AG04449 (cell line): ENCODE measurements at places on chromosomes 3 and 15.

DNA sequence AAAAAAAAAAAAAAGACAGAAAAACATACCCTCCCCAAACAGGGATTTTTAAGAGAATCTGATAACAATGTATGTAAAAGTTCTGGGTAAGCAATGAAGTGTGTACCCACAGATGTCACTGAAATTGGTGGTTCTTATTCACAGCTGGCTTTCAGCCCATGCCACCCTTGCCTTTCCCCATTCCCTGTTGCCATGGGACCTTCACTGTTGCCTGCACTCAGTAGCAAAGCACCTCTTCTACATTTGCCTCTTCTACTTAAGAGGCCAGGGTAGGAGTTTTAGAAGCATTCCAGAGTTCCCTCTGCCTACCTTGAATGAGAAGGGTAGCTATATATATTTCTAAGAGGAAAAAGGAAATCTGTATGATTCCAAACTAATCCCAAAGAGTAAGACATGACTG lies 57.4 kb downstream of the FMN1 start:
- DNase-seq, result no peak

- peak; percentile 74 for DNase-seq
These were observed 53.6 kb downstream of the PAK2 start for GRCh38 chr3:196793246-196793645.

- no peak for DNase-seq
These were observed 24.7 kb downstream of the IP6K1 start for GRCh38 chr3:49761661-49762060.

DNA sequence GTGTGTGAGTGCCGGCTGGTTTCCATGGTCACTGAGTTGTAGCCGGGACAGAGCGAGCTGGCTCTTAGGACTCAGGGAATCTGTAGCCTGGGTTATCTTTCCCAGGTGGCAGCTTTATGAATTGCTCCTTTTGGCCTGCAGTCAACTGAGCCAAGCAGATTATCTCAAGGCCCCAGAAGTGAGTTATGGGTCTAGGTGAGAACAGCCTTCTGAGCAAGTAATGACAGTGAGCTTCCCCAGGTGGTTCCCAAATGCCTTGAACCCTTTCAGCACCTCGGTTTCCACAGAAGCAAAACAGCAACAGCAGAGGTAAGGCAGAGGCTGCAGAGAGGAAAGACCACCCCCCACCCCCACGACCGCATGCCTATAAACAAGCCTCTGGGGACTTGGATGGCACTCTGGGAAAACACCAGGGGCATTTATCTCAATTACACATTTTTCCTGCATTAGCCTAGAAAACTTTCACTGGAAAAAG lies 56.7 kb upstream of the DGKG start:
- no peak for DNase-seq

DNA sequence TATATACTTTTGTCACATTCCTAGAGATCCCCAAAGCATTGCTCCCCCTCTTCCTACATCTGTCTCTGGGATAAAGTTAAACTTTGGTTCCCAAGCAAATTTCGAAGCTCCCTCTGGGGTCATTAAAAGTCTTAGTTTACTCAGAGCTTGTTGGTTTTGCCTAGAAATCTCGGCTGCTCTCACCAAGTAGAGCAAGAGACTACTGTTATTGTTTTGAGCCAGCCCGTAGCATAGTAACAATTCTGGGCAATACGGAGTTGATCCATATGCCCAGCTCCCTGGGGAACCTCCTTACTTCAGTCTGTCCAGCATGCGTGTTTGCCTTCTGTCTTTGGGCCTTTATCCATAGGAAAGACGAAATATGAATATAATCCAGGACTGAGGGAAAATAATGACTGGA lies 10.0 kb upstream of the P3H2 start:
- DNase-seq, result no peak

- no peak for DNase-seq
These were observed 145.8 kb upstream of the THRB start for GRCh38 chr3:24640330-24640877.

DNA sequence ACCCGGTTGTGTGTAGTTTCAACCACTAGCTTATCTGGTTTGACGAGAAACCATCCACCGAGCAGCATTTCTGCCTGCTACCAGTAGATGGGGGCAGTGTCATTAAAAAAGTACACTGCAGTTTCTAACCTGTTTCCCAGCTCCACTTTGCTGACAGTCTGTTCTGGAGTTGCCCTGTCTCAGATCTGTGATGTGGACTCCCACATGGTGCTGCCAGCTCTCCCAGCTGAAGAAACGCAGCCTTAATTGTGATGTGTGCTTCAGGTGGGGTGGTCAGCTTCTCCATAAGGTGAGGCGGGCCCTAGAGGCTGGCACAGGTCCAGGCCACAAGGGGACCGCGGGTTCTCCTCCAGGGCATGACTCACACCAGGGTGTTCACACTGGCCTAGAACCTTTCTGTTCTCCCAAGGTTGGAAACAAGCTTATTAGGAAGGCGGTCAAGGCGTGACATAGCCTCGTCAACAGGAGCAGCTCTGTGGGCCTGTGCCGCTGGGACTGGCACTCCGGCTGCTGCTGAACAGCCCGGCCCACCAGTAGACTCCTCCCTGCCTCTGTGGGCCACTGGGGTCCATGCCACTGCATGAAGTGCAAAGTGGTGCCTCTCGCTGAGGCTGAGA lies 2.9 kb upstream of the FAM43A start:
- DNase-seq, result peak; percentile 53

DNA sequence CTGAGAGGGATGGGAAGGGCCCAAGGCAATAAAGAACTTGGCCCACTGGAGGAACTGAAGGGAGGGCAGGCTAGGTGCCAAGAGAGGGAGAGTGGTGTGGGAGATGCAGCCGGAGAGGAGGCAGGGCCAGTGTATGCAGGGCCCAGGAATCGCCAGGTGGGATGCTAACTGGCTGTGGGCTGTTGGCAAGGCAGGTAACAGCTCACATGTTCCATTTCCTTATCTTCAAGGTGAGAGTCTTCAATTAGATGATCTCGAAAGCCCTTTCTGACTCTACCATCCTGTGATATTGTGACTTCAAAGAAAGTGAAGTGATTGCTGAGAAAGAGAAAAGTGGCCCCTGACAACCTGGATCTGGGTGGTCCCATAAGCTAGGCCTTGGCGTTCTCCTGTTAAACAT lies 49.0 kb downstream of the CASR start:
- no peak for DNase-seq

DNA sequence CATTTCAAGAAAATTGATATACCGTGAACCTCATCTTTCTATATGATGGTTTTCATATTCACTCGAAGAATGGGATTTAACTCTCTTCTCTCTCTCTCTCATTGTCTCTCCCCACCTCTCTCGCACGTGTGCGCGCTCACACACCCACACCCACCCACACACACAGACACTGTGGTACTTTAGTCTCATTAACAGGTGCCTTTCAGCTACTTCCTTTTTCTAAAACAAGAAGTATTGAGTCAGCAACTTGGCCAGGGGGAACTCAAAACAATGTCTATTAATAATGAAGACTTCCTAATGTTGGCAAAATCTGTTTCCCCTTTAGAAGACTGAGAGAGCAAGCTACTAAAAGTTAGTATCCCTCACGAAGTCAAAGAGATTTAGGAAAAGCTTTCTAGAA lies 150.7 kb downstream of the TMCO5A start:
- no peak for DNase-seq

DNA sequence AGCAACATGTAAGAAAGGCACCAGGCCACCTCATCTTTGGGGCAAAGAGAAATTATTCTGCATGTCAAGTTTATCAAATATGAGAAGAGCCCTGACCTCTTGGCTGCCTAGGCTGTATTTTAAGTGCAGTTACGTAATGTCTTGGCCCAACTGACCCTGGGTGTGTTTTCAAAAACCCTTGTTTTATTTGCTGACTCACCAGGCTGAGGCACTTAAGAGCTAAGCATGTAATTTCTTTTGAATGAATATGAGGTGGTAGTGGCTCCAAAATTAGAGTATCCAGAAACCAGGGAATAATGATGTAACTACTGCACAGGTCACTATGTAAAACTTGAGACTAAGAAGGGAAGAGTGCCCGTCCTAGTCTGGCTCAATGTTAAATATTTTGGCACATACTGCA lies 24.3 kb downstream of the PGPEP1L start:
- DNase-seq, result peak; percentile 37

GRCh38 chr15:66849746-66850077 lies 147.7 kb downstream of the SMAD6 start:
- no peak for DNase-seq

- DNase-seq, result no peak
These were observed 14.5 kb downstream of the APBA2 start for GRCh38 chr15:28900041-28900891.

- DNase-seq, result no peak
These were observed 16.4 kb upstream of the CFAP100 start for GRCh38 chr3:126378341-126378751.

DNA sequence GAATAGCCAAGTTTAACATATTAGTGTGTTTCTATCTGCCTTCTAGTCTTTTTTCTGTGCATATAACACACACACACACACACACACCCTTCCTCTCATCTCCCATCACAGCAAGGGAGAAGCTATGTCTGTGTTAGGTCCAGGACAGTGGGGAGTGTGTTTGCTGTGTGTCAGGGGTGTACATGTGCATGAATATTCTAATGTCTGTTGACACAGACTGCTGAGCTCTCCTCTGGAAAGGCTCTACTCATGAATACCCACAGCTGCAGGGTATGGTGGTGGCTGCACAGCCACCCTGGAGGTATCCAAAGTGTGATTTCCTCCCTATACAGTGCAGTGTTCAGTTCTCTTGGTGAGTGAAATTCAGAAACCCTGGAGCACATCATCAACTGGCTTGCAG lies 42.9 kb downstream of the ARNT2 start:
- DNase-seq, result no peak

DNA sequence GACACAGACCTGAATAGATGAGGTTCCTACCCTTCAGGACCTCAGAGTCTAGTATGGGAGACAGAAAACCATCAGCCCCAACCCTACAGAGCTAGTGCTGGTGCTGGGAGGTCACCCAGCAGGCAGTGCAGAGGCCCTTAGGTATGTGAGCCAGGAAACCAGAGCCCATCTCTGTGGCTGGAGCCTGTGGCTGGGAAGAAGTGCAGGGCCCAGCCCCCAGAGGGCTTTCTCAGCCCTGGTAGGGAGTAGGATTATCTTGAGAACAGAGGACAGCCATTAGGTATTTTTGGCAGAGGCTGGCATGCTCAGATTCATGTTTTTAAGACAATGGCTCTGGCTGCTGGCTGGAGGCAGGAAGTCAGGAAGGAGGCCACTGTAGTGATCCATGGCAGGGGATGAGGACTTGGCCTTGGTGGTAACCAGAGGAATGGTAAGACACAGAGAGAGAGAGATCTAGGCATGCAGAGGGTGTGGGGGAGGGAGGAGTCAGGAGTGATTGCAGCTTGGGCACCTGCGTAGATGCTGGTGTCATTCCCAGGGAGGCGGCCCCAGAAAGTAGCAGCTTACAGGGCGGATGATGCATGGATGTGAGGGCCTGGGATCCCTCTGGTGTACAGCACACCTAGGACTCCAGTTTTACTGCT lies 220.9 kb upstream of the EIF1B start:
- no peak for DNase-seq

DNA sequence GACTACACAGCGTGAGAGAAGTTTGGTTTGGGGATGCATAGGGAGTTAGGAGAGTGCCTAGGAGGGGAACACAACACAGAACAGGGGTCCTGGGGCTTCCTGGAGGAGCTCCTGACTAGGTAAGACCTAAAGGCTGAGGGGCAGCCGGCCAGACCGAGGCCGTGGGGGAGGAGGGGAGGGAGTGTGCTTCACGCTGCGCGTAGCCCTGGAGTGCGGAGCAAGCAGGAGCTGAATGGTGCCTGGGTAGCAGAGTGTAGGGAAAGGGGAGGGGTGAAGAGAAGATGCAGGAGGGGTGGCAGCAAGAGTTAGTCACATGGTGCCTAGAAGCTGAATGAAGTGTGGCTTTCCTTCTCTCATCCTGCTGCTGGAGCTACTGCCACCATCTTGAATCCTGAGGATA lies 32.4 kb upstream of the HHATL start:
- DNase-seq, result no peak

DNA sequence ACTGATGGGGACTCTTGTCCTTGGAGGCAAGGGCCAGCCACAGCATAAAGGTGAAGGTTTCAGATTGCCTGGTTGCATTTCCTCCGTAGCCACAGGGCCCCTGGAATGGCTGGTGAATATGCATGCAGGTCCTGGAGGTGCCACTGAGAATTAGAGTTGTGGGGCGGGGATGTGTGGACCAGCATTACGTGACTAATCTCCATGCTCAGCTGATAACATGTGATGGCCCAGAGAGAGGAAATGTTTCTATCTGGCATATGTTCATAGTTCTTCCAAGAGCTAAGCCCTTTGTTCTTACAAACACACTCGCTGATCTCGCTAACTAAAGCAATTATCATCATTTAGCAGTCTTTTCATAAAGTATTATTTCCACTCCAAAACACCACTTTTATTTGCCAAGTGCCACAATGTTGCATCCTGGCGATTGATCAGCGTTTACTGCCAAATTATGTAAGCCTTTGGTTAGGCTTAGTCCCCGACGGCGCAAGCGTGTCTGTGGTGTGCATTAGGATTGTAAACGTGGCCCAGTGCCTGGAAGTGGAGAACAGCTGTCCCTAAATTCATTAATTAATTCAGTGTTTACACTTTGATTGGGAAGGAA lies 55.9 kb downstream of the CGNL1 start:
- no peak for DNase-seq

GRCh38 chr3:14634763-14635400 lies 16.7 kb upstream of the CCDC174 start:
- DNase-seq, result no peak

DNA sequence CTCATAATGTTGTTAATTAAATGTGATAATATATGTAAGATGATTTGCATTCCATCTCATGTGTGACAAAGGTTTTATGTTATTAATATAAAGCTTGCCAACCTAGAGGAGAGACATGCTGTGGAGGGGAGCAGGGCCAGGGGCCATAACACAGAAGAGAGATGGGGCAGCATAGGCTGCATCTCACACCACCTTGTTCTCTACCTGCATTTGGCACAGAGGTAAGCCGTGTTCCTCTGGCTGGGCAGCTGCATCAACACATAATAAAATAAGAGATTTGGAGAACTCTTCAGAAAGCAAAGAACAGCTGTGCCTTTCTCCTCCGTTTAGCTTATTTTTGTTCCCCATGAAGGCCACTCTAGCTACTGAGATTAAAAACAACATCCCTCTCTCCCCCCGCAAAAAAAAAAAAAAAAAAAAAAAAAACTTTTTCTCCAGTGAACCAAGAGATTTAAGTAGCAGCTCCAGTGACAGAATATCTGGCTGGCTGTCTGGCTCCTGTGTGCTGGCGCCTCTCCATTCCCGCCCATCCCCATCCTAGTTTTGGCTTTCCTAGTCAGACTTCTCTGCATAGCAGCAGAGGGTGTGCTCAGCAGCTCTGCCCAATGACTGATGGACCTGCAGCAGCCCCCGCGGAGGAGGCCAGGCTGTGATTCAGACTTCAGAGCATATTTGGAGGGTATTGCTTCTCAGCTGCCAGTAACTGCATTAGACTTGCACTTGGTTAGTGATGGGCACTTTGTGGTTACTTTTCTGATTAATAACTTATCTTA lies 52.2 kb upstream of the STXBP5L start:
- peak; percentile 63 for DNase-seq
